Femur (tissue), 1 donor: ENCODE measurements at places on chromosomes 4 and X.
A peak's percentile ranks its signal among the peaks of the same experiment; 100 is the strongest.

DNA sequence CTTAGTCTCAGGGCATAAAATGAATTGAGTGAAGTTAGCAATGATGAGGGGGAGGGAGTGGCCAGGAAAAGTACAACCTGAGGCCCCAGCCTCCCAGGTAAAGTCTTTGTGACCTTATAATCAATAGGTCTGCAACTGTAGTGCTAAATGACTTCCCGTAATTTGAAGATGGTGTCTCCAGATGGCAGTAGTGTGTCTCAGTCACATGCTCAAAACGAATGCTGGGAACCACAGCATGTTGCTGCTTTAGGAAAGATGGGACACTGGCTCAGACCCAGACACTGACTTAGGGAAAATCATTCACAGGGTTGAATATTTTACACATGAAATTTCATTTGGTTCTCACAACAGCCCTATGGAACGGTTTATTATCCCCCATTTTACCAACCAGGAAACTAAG is 10.3 kb downstream of the SRPX2 start:
- no peak for DNase-seq

DNA sequence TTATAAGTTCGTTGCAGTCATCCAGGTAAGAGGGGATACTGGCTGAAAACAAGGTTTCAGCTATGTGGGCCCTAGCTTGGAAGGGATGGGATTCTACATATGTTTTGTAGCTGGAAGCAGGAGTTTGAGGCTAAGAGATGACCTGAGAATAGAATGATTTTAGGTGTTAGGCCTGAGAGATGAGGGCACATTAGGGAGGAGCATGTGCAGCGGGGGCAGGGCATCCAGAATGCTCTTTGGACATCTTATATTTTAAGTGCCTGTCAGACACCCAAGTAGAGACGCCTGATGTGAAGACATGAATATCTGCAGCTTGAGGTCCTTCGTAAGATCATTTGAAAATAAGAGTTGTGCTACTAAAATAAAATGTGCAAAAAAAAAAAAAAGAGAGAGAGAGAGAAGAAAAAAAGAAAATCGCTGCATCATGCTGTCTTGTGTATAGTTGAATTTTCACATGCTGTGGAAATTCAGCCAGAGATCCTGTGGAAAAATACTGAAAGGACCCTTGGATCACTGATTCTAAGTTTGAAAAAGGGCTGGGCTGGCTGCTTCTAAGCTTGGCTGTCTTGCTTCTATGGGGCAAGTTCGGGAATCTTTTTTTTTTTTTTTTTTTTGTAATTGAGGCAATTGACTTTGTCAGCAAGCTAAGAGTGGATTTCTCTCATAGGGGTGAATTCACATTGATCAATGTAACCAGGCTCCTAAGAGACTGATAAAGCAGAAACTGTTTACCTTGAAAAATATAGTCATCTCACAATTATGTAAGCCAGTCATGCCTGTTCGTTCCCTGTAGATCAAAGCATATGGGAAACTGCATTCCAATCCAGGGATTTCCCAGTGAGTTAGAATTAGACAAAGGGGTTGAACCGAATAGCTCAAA is 341.0 kb upstream of the GATB start:
- no peak for DNase-seq

- no peak for DNase-seq
These were observed 62.8 kb downstream of the UCHL1 start for GRCh38 chr4:41319553-41319952.

GRCh38 chr4:36187723-36188333 is 56.5 kb downstream of the ARAP2 start:
- no peak for DNase-seq

DNA sequence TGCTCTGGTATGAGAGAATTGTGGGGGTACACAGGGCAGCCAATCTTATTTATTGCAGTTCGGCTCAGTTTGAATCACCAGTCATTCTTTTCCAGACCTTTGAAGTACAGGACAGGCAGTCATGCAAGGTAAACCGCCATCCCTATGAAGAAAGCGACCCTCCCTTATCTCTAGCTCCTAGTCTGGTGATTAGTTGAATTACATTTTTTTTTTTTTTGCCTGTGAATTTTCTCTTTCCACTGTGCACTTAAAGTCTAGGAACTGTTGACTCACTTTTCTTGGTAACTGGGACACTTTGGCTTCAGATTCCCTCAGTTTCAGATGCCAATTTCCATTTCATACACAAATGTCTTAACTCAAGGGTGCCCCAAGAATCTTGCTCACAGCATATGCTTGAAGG is 82.4 kb upstream of the FAM9C start:
- DNase-seq: no peak

GRCh38 chrX:37967714-37968113 is 38.6 kb upstream of the SYTL5 start:
- DNase-seq: no peak

DNA sequence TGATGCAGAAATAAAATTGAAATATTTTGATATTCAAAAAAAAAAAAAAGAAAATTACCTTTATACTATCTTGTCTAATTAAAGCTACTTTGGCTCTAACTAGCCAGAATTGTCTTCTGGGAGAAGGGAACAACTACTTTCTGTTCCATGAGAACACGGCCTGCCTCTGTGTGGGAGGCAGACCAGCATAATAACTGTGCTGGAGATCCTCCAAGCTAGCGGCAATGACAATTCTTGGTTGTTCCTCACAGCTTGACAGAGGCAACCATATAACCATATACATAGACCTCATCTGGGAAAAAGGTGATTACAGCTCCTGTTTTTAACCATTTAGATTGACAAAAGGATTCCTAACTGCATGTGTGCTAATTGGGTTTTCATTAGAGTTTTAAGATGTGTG is 95.7 kb downstream of the RBMX2 start:
- DNase-seq: no peak

GRCh38 chrX:2316534-2316933 is 184.2 kb downstream of the DHRSX start:
- DNase-seq: no peak

GRCh38 chr4:48093991-48094416 is 40.0 kb downstream of the TXK start:
- DNase-seq: no peak

- DNase-seq: peak; percentile 23
These were observed 342.7 kb upstream of the PABPC4L start for GRCh38 chr4:134544303-134544770.

GRCh38 chr4:10336471-10336870 is 120.8 kb downstream of the ZNF518B start:
- no peak for DNase-seq

DNA sequence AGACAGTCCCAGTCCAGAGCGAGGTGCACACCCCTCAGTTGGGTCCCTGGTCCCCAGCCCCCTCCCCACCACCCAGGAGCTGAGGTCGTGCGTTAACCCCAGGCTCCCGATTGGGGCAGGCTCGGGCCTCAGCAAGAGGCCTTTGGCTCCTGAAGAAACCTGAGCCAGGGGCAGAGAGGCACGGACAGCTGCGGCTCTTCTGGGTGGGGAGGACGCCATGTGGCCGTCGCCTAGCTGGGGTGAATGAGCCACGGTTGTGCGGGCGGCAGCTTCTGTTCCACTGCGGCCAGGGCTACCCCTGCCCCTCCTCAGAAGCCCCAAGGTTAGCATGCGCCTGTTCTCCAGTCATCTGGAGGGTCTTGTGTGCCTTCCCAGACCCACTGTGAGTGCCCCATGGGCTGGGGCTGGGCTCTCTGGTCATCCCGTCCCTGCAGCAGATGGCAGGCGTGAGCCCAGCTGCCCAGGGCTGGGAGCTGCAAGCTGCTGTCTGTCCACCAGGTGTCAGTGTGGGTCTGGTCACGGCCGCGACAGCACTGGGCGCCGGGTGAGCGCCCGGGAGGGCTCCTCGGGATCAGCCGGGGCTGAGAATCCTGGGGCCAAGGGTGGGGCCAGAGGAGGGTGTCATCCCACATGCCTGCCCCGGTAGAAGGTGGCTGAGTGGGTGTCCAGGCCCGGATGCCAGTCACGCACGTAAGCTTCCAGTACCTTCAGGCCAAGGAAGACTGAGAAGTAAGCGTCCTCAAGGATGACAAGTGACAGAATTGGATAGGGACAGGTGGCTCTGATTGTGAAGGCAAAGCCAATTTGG is 21.9 kb downstream of the ATP2B3 start:
- DNase-seq: peak; percentile 73

GRCh38 chr4:52822972-52823701 is 39.0 kb upstream of the RASL11B start:
- no peak for DNase-seq

DNA sequence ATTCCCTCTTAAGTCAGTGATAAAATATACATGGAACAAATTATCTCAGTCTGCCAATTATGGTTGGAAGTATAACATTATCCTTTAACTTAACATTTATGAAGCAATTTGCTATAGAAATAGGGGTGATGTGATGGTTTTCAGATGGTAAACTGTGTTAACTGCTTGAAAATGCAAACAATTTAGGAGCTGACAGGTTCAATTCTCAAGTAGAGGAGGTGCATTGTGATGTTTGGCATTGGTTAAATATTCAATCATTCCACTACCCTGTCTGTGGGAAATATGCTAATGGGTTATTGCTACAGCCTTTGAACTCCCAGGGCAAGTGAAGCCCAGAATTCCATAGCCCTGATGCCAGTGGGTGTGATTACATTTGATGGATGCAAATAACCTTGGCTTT is 243.4 kb upstream of the GK2 start:
- no peak for DNase-seq

- no peak for DNase-seq
These were observed 95.3 kb downstream of the AREG start for GRCh38 chr4:74540193-74540592.

DNA sequence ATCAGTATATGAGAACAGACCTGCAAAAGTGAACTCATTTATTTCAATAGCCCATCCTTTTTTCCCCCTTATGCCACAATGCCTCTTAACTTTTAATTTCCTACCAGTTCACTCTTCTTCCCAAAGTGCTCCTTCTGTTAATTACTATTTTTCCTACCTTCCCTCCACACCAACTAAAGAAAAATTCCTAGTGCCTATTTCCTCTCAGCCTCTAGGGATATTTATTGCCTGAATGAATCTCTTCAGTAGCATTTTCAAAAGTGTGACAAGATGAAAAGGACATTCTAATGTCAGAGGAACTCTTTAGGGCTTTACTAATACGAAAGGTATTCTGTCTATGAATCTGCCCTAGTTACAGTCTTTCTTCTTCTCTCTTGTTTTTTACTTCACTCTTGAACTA is 181.1 kb upstream of the SPRY1 start:
- DNase-seq: no peak

- DNase-seq: no peak
These were observed 80.8 kb downstream of the NPFFR2 start for GRCh38 chr4:72112514-72113156.

DNA sequence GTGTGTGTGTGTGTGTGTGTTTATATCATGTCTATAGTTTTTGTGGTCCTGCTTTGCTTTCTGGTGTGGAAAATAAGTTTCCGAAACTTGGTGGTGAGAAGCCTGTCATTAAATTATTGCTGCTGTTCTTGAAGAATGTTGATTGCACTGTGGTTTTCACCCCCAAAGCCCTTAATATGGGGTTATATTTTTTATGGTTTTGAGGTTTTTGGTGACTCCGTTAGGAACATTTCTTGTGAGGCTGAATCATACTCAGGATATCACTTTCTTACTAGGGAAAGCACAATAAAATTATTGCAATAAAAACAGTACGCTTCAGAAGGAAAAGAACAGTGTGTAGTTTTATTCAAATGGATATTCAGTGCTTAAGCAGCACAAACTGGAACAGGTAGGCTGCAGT is 539.1 kb upstream of the MAGEB18 start:
- DNase-seq: no peak

- DNase-seq: no peak
These were observed 25.0 kb downstream of the CPZ start for GRCh38 chr4:8617486-8618040.

- peak; percentile 36 for DNase-seq
These were observed at the start of gene ERVMER34-1 for GRCh38 chr4:52750819-52751486. Gene ERVMER34-1, minus strand, starts transcription at chr4:52751425. Its CDS starts 5,905 bp downstream, at chr4:52745520.

DNA sequence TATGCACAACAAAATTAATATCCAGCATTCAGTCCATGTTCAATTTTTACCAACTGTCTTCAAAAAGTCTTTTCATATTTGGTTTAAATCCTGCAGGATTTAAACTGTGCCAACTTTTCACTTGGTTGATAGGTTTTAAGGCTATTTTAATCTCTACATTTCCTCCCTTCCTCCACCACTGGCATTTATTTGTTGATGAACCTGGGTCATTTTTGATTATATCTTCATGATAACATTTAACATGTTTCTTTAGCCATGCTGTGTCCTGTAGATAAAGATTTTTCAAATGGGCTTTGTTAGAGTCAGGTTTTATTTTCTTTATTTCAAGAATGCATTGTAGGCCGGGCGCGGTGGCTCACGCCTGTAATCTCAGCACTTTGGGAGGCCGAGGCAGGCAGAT is 216.4 kb downstream of the ARHGAP10 start:
- no peak for DNase-seq
